Foreskin fibroblast (primary cell): ENCODE measurements at places on chromosomes 7 and 10.

DNA sequence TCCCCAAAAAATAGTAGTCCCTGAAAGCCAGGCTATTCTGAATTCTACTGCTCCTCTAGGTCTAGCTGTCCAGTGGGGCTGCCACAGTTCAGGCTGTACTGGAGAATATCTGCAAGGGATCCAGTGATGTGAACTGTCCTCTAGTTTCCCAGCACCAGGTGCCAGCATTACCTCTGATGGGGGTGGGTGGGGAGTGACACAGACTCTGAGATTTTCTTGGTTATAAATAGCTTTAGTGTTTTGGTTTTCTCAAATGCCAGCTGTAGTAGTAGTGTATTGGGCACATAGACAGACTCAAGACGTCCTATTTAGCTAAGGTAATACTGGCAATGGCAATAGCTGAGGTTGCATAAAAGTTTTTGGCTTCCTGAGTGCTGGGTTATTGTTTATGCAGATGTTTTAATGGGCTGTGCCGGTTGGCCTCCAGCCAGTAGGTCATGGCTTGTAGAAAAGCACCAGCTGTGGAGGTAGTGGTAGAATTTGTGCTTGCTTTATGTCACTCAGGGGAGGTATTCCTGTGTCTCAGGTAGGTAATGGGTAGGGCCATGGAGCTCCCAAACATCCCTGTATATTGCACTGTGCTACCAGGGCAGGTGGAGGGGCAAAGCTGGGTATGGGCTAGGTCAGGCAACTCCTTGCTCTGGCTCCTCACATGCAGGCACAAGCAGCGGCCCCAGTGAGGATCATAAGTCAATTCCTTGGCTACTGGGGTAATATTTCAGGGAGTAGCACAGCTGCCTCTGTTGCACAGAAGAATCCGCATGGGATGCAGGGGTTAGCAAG is 338.7 kb upstream of the LRRTM3 start:
- peak; percentile 4 for DNase-seq

GRCh38 chr10:86636311-86636710 is 18.0 kb upstream of the OPN4 start:
- DNase-seq: no peak

DNA sequence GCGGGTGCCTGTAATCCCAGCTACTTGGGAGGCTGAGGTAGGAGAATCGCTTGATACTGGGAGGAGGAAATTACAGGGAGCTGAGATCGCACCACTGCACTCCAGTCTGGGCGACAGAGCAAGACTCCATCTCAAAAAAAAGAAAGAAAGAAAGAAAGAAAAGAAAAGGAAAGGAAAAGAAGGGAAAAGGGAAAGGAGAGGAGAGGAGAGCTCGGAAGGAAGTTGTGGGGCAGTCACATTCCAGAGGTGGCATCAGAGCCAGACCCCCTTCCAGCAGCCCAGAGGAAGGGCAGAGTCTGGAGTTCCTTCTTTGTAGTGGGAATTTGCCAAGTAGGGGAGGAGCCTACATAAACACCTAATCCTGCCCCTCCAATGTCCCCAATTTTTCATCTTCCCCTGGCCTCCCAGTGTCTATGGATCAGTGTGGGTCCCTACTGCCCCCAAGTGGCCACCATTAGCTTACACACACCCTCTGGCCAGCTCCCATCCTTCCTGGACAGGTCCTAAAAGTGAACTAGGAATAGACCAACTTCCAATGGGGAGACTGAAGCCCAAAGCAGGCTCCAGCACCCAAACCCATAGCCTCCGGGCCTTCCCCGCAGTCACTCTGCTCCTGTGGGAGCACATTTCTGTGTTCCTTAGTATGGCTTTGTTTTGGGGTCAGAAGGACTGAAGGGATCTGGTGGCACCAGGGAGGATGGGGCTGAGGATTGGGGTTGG is 39.6 kb upstream of the HSPB1 start:
- DNase-seq: peak; percentile 83

- DNase-seq: no peak
Measured at GRCh38 chr7:85765698-85766298, 578.9 kb upstream of the SEMA3D start.

- no peak for DNase-seq
Measured at GRCh38 chr7:126948664-126949063, 304.1 kb downstream of the GRM8 start.

DNA sequence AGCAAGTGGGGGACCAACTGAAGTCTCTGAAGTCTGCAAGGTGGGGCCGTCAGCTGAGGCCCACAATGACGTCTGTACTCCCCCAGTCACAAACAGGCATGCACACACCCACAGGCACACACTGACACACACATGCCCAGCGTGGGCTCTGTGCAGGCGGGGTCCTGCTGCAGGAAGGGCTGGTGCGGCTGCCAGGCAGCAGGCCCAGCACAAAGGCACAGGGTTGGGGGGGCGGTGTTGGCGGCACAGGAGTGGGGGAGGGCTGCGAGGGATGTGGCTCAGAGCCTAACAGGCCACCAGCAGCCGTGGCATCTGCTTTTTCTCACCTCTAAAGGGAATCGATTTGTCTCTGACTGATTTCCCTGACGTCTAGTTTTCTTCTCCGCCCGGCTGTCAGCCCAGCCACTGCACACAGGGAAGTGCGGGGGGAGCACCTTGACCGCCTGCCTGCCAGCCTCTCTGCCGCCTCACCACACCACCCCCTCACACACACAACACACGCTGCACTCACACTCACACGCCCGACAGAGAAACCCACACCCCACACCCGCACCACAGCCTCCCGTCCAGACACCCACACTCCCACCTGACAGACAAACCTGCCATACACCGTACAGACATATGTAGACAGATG is 43.5 kb upstream of the ZMIZ1 start:
- DNase-seq: no peak

DNA sequence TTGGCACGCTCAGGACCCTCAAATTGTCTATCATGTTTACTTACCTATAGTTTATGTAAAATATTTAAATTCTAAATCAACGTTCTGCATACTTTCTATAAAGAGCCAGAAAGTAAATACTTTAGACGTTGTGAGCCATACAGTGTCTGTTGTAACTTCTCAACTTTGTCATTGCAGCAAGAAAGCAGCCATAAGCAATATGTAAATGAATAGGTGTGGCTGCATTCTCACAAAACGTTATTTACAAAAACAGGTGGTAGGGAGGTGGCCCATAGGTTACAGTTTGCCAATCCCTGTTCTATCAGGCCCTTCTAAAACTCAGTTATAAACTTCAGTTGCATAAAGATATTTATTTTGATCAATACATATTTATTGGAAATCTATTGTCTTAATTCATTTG is 12.1 kb upstream of the NPY start:
- no peak for DNase-seq
